Stimulated activated CD4-positive, alpha-beta T cell treated with anti-CD3 and anti-CD28 coated beads, Interleukin-1b, Interleukin-23, amount 100 ng/mL, for 1 hour (primary cell): ENCODE measurements at places on chromosomes 7 and 10.

GRCh38 chr10:12381536-12382156 is 32.3 kb downstream of the CAMK1D start:
- DNase-seq, result no peak

GRCh38 chr10:102195296-102195870 is 30.7 kb upstream of the ELOVL3 start:
- DNase-seq, result no peak

DNA sequence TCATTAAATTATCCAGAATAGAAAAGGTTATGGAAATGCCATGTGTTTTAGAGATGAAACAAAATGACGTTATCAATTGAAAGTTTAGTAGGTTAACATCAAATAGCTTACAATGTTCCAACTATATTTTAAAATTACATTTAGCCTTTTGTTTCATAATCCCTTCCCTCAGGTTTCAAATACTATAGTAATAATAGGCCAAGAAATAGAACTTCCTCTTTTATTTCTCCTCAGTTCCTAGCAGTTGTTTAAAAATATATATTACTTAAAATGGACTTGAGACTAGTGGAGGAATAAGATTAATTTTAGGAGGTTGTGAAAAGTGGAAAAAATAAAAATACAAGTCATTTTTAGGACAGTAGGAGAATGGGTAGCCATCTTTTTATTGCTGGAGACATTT is 16.4 kb upstream of the PDSS1 start:
- no peak for DNase-seq

DNA sequence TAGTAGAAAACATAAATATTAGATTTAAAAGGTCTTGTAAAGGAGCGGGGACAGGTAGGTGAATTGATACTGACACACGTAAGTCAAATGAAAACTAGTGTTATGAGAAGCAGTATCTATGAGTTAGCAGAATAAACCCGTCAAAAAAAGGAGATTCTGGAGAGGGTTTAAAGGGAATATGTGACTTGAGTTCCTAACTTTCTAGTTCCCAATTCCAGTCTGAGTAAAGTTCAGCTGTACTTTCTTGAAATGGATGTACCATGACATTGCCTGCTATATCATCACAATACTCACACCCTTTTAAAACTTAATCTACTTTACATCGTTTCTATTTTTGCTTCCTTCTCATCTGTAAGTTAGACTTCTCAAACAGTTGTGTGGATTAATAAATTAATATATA is 122.2 kb downstream of the NRBF2 start:
- DNase-seq, result no peak

DNA sequence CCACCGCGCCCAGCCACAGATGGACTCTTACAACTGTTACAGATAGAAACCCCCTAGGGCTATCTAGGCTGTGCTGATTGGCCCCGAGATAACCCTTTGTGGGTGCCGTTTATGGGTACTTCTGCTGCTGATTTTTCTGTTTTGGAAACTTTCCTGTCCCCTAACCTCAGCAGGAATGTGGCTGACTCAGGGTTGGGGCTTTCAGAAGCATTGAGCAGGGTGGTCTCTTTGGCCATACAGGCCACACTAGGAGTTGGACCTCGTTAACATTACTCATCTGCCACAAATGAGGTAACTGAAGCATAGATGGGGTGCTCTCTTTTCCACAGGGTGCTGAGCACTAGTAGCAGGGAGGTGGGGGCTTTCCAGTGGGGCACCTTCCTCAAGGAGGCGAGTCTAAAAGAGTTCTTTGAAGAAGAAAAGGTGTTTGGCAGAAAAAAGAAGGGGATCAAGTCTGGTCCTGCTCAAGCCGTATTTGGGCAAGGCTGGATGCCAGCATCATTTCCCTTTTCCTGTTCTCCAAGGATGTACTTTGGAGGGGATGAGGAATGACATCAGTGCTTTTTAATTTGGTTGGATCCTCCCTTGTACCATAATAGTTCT is 6.4 kb downstream of the ZSCAN25 start:
- no peak for DNase-seq

DNA sequence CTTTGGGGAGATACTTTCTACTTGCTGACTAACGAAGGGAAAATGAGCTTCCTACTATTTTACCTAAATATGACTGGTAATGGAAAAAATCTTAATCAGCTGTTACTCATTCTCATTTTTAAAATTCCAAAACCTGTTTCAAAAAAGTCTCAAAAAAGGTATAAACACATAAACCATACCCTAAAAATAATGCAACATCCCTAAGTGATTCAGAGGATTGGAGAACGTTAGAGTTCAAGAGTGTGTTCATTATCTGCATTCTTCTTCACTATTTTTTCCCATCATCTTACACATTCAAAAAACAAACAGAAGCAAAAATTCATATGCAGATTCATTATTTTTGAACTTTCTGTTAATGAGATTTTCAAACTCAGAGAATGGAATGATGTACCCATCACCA is 150.4 kb upstream of the GNAI1 start:
- DNase-seq, result no peak
